ENCODE measurements at places on chromosomes 13 and 19.

DNA sequence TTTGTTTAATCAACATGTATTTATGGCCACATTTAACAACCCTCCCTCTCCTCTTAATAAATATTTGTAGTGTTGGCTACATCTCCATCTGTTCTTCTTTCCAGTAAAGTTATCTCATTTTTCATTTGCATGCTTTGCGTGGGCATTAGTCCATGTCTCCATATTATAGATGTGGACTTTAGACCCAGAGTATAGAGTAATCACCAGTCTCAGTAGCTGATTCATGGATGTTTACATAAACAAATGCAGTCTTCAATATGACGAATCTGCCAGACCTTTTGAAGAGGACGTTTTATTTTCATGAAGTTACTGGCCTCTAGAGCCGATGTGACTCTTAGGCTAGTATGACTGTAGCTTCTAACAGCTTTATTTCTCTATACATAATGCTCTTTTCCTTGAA is 1546.2 kb downstream of the OLFM4 start:
- DNase-seq, result no peak

DNA sequence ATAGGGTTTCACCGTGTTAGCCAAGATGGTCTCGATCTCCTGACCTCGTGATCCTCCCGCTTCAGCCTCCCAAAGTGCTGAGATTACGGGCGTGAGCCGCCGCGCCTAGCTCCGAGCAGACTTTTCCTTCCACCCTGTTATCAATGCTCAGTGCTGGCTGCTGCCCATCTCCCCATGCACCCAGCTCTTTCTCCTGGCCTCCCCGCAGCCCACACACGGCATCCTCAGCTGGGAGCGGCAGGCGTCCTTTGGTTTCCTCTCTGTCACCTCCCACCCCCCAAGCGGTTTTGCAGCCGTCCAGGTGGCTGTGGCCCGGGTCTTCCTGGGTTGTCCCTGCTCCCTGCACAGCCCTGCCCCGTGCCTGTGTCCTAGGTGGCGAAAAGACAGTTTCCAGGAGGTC is 12.1 kb downstream of the PRR22 start:
- DNase-seq, result no peak

DNA sequence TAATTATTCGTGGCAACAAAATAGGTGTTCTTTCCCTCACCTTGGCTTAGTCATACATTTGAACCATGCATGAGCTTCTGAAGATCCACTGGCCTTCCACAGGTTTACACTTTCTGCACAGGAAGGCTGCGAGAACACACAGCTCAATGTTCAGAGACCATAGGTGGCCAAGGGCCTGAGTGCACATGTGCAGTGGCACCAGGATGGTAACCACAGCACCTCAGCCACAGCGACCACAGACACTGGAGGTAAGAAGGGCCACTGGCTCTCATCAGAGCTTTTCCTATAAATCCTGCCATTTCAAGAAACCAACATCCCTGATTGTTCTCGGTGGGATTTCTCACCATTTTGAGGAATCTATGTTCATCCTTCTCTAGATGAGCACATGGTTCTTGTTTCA is 1.6 kb downstream of the DCLK1 start:
- no peak for DNase-seq

DNA sequence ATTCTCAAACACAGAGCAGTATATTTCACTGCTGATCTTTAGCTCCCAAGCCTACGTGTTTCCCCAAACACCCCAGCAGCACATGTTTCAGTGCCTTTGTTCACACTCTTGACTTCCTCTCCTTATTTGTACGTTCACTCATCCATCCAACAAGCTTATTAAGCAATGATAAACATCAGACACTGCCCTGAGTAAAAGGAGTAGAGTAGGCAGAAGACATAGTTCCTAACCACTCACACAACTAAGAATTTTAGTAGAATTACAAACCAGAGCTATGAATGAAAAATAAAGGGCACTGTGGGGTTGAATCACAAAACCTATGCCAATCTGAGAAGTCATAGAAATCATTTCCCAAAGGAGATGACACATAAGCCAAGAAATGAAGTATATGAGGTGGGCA is 213.5 kb downstream of the DIAPH3 start:
- no peak for DNase-seq

- no peak for DNase-seq
These were observed 737 bp upstream of the ZNF181 start for GRCh38 chr19:34733266-34733745.

GRCh38 chr13:39032150-39032549 is 5.7 kb downstream of the PROSER1 start:
- no peak for DNase-seq

- DNase-seq, result no peak
These were observed 8.2 kb upstream of the PCDH9 start for GRCh38 chr13:67238277-67238859.

GRCh38 chr19:2050349-2050990 is 574 bp downstream of the MKNK2 start:
- no peak for DNase-seq

DNA sequence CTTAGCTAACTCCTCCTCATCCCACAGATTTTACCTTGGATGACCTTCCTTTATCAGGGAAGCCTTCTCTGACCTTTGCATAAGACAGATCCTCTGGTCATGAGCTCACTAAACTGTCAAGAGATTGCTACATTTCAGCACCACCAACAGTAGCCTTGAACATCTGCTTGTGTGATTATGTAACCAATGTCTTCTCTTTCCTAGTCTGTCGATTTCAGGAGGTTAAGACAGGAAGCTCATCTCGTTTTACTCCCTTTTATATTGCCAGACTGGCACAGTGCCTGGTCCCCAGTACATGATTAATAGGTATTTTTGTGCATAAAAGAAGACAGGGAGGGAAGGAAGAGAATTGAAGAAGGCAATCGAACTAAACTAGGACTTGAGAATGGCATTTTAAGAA is 1697.7 kb downstream of the EFNB2 start:
- no peak for DNase-seq

- DNase-seq, result no peak
These were observed 3.9 kb downstream of the SIAH3 start for GRCh38 chr13:45847554-45848224.

GRCh38 chr19:2758601-2759313 is 18.9 kb upstream of the SLC39A3 start:
- no peak for DNase-seq

DNA sequence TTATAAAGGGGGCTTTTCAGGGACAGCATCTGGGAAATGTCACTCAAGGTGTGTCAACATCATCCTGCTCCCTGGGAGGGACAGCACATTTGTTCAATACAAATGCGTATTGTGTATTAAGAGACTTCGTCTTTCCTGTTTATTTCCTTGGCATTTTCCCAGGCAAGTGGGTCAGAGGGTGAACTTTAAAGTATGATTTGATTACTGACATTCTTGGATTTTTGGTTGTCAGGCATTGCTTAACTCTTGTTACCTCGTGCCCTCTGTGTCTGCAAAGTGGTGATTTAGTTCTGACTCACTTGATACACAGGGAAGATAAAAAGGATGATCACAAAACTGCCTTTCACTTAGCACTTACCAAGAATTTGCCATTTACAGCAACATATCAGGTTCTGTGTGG is 292.7 kb downstream of the SUCLA2 start:
- no peak for DNase-seq

DNA sequence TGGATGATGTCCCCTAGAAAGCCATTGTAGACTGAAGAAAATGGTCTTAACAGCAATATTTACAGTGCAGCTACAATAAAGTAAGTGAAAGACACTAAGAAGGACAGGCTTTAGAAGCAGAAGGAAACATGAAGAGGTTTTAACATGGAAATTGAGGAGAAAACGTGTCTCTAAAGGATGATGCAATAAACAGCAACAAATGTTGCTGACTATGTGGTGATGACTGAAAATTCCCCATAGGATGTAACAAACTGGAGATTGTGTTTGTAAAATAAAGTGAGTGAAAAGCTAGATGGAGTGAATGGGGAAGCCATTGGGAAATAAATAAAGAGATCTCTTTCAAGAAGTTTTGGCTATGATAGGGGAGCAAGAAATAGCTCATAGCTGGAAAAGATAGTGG is 186.7 kb upstream of the IPO5 start:
- DNase-seq, result no peak

DNA sequence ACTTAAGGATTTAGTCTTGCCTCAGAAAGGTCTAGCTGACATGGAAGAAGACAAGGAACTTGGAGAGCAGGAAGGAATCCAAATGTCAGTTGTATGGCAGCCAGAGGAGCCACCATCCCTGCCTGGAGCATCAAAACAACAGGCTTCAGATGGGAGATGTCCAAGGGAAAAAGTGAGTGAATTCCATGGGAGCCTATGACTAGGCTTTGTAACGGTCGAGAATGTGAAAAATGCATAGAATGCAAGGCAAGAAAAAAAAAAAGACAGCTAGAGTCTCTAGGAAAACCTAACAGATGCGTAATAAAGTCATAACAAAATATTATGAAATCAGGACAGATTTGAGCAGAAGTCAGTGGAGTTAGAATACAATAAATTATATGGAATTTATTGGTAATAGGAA is 183.7 kb upstream of the LSM14A start:
- no peak for DNase-seq

GRCh38 chr13:79392882-79393563 is 13.0 kb downstream of the RBM26 start:
- DNase-seq, result no peak

- no peak for DNase-seq
These were observed 22.0 kb downstream of the POSTN start for GRCh38 chr13:37576601-37577000.

DNA sequence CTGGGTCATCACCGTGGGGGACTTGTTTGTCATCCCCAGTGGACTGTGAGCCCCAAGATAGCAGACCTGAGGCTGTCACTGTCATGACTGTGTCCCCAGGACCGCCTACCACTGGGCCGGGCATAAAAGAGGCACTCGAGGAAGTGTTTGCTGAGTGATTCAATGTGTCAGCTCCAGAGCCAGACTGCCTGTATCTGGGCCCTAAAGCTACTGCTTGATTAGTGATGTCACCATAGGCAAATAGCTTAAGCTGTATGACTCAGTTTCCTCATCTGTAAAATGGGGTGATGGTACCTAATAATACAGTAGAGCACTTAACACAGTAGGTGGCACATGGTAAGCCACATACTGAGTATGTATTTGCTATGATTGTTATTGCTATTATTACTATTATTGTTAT is 11.2 kb upstream of the CEACAM19 start:
- no peak for DNase-seq

DNA sequence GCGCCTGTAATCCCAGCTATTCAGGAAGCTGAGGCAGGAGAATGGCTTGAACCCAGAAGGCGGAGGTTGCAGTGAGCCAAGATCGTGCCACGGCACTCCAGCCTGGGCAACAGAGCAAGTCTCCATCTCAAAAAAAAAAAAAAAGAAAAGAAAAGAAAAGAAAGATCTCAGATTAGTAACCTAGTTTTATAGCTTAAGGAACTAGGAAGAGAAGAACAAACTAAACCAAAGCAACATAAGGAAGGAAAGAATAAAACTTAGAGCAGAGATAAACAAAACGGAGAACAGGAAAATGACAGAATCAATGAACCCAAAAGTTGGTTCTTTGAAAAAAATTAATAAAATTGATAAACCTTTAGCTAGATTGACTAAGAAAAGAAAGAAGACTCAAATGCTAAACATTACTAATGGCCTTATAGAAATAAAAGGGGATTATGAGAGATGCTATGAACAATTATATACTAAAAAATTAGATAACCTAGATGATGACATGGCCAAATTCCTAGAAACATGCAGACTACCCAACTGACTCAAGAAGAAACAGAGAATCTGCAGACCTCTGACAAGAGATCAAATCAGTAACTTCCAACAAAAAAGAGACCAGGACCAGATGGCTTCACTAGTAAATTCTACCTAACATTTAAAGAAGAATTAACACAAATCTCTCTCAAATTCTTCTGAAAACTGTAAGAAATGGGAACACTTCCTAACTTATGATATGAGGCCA is 68.2 kb downstream of the CDADC1 start:
- DNase-seq, result no peak

- DNase-seq, result peak; percentile 28
These were observed at the start of gene GAMT for GRCh38 chr19:1401138-1401888. Gene GAMT, minus strand, starts transcription at chr19:1401542. Its CDS starts 66 bp downstream, at chr19:1401476.

- no peak for DNase-seq
These were observed 2.4 kb downstream of the SMG9 start for GRCh38 chr19:43752287-43752875.

GRCh38 chr13:30332456-30333143 is 25.2 kb upstream of the KATNAL1 start:
- no peak for DNase-seq

- no peak for DNase-seq
These were observed 663.2 kb upstream of the SGCG start for GRCh38 chr13:22517544-22517943.

- no peak for DNase-seq
These were observed 454.1 kb upstream of the SGCG start for GRCh38 chr13:22726726-22727125.

- DNase-seq, result peak; percentile 43
These were observed 190.9 kb downstream of the COL4A1 start for GRCh38 chr13:110116072-110116487.

DNA sequence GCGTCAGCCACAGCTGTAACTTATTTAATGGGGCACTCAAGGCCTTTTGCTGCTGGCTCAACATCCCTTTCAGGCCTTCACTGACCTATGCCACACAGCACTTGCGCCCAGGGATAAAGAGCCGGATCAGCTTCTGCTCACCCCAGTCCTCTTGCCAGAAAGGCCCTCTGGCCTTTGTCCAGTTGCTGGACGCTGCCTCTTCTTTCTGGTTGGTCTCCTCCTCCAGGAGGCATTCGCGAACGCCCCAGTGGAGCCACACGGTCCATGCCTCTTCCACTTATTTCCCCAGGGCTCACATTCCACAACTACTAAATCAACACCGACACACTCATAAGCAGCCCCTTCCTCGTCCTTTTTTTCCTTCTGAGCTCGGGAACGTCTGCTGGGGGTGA is 3.7 kb upstream of the ZNF329 start:
- DNase-seq, result no peak
